Fibroblast of mammary gland (primary cell): ENCODE measurements at places on chromosomes 11 and 22.

DNA sequence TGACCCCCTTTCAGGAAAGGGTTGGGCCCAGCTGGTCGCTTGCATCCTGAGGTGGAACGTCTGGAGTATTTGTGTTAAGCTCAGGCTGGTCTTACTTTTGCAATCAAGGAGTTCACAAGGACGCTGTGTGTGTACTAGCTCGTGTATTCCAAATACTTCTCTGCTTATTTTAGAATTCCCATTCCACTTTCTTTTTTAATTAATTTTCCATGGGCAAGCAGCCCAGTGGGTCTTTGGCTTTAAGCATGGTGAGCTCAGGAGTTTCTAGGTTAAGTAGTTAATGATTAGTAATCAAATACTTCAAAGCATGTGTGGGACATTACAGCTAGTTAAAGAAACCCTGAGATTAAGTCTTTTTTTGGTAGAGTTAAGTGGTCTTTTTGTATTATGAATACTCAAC, 68.6 kb downstream of the CSNK2A3 start:
- no peak for DNase-seq

GRCh38 chr22:24500277-24500820, 5.2 kb downstream of the UPB1 start:
- DNase-seq: no peak

- peak; percentile 56 for DNase-seq
These were observed at the start of gene LIF for GRCh38 chr22:30245985-30246813. Gene LIF, minus strand, starts transcription at chr22:30246759. Its CDS starts 64 bp downstream, at chr22:30246695.

DNA sequence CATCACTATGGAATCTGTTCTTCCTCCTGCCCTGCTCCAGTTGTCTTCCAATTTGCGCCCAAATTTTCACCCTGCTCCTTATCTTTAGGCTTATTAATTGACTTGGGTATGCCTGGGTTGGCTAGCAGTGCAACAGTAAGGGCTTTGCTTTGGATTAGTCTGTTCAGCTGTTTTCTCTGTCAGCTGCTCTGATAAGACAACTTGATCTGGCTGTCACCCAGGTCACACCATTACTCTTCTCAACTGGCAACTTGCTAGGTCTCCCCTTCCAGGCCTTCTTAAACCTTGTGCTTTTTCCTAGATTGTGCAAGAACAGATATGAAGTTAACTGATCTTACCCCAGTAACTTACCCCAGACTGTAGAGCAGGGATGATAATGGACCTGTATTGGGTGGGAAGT, 357.8 kb upstream of the LARGE1 start:
- DNase-seq: no peak

- no peak for DNase-seq
These were observed 4.2 kb upstream of the CHRDL2 start for GRCh38 chr11:74735365-74735928.

DNA sequence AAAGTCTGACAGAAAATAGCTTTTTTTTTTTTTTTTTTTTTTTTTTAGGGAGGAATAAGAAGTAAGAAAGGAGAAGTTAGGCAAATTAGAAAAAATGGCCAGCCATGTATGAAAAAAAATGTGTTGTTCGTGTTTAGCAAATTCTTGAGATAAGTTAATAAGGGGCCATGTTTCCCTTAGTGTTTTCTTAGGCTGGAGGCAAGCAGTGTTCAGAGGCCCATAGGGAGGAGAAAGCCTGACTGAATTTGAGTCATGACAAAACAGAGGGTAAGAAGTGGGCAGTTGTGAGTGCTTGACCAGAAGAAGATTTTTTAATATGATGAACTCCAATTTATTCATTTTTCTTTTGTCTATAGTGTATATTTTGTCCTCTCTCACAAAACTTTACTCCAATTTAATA, 766.4 kb downstream of the FAM181B start:
- DNase-seq: no peak

DNA sequence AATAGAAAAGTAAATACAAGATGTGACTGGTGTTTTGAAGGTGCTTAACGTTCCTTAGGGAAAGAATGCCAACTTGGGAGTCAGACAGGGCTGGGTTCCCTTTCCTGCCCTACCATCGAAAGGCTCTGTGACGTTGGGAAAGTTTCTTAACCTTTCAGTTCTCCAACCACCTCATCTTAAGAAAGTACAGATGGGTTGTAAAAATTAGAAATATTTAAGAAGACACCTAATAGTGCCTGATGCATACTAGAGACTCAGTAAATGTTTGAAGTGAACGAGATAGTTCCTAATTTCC, 1.1 kb downstream of the GTPBP1 start:
- DNase-seq: peak; percentile 23

DNA sequence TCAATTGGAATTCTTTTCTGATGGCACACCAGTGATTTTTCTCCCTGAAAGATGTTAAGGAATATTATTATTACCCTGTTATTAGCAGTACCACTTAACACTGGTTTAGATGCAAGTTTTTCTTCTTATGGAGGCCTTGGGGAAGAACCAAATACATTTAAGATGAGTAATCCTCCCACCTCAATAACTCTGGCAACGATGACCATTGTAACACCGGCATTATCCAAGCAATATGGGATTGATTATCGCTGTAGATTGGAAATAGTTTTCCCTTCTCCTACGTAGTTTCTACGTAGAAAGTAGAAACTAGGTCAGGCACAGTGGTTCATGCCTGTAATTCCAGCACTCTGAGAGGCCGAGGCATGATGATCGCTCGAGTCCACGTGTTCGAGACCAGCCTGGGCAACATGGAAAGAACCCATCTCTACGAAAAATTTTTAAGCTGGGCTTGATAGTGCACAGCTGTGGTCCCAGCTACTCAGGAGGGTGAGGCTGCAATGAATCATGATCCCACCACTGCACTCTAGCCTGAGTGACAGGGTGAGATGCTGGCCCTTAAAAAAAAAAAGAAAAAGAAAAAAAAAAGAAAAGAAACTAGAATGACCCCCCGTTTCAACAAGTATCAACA, 45.5 kb downstream of the PACSIN2 start:
- peak; percentile 99 for DNase-seq

DNA sequence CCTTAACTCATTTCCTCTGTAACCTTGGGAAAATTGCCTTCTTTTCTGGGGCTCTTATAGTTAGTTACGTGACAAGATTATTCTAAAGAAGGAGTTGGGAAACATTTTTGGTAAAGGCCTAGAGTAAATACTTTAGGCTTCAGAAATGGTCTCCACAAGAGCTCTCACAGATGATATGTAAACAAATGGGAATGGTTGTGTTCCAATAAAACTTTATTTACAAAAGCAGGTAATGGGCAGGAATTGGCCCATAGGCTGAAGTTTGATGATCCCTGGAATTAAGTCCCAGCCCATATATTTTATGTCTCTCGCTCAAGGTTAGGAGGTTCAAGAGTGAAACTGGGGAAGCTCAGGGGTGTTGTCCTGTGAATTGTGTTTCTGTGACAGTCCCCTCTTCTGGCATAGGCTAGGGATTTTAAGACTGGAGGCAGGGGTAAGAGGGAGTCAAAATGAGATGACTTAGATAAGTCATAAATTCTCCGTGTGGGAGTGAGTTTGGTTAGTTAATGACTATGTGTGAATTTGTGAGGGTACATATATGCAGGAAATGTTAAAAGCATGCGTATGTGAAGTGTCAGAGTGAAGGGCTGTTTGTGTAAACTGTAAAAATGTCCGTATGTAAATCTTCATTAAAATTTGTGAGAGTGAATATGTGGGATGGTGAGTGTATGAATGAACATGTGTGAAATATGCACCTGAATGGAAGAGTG, 7.4 kb upstream of the OR52B4 start:
- DNase-seq: no peak
